ENCODE measurements at places on chromosomes 1 and 21.

- DNase-seq: no peak
Observed at GRCh38 chr1:88980870-88981269, 11.6 kb downstream of the KYAT3 start.

DNA sequence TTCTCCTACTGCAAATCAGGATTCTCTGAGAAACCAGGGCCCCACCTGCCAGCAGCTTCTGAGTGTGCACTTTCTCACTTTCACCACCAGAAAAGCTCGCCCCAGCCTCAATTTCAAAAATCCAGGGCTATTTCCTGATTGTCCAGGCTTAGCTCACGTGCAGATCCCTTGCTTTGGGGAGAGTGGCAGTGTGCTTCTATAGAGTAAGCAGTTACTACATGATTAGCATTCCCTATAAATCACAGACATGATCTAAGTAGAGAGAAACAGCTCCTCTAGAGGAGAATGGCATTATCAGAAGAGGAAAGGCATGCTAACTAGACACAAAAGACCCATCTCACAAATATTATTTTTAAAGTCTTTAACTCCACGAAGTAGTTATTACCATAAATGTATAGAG is 456.0 kb upstream of the PKN2 start:
- no peak for DNase-seq

GRCh38 chr1:28564310-28564709 is 11.4 kb downstream of the TRNAU1AP start:
- DNase-seq: no peak

DNA sequence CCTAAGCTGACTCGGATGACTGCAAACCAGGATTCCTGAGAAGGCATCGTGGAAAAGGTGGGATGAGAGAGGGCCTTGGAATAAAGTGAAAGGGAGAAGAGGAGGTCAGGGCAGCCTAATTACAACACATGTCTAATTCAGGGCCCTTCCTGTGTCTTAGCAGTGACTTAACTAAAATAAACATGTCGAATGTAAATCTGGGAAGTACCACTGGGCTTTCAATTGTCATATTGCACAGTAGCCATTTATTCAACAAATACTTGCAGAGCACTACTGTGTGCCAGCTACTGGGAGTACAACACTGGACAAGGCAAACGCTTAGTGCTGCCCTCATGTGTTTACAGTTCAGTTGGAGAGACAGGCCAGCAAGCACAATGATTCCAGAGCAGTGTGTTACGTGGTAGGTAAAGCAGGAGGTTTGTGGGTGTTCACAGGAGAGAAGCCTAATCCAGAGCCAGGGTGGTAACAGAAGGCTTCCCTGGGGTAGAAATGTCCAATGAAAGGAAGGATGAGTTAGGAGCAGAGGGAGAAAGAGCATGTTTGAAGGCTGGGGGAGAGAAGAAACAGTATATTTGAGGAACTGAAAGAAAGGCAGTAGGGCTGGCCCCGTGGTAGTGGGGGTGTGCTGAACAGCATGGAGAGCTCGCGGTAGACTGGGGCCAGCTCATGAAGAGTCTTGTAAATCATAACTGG is 38.0 kb upstream of the RASAL2 start:
- no peak for DNase-seq

DNA sequence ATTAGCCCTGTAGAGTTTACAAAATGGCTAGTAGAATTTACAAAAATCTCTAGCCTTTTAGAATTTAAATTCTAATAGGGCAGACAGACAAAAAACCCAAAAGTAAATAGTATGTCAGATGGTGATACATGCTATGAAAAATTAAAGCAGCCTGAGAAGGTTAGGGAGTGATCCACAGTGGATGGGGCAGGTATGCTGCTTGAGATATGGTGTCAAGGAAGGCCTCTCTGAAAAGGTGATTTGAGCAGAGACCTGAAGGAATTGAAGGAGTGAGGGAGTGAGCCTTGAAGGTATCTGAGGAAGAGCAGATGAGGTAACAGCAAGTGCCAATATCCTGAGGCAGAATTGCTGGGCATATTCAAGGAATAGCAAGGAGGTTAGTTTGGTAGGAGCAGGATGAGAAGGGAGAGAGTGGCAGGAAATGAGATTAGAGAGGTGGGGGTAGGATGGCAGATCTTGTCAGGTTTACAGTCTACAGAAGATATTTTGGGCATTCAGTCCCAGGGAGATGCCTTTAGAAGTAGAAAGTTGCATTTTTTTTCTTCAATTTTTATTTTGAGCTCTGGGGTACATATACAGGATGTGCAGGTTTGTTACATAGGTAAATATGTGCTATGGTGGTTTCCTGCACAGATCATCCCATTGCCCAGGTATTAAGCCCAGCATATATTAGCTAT is 40.8 kb upstream of the DPH5 start:
- no peak for DNase-seq

DNA sequence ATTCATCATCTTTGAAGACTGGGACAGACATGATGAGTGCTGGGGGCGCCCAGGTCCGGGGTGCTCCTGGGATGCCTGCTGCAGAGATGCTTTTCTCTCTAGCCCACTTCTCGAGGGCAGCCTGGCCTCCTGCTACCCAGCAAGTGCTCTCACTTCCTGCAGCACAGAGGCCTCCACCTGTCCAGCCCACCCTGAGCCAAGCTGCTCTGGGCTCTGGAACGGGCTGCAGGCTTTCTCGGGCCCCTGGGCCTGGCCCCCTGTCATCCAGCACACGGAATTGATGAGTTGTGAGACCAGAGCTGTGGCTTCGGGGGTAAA is 469.5 kb upstream of the VAMP3 start:
- DNase-seq: no peak

- no peak for DNase-seq
Observed at GRCh38 chr1:71240656-71241055, 159.8 kb upstream of the ZRANB2 start.

DNA sequence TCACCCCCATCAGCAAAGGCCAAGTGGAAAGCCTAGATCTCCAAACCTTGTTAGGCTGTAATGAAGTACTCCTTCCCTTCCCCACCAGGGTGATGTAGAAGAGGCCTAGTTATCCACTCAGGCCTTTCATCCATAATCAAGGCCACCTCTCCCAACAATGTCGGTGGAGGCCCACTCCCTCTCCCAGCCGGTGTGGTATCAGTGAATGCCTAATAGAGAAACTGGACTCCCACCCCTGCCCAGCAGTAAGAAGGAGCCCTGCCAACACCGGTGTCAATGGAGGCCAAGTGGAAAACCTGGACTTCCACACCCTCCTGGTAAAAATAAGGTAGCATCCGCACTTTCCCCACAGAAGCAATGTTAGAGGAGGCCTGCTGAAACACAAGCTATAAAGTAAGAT is 23.9 kb downstream of the NDUFS5 start:
- no peak for DNase-seq

- no peak for DNase-seq
Observed at GRCh38 chr1:234958066-234958705, 170.5 kb downstream of the TOMM20 start.

DNA sequence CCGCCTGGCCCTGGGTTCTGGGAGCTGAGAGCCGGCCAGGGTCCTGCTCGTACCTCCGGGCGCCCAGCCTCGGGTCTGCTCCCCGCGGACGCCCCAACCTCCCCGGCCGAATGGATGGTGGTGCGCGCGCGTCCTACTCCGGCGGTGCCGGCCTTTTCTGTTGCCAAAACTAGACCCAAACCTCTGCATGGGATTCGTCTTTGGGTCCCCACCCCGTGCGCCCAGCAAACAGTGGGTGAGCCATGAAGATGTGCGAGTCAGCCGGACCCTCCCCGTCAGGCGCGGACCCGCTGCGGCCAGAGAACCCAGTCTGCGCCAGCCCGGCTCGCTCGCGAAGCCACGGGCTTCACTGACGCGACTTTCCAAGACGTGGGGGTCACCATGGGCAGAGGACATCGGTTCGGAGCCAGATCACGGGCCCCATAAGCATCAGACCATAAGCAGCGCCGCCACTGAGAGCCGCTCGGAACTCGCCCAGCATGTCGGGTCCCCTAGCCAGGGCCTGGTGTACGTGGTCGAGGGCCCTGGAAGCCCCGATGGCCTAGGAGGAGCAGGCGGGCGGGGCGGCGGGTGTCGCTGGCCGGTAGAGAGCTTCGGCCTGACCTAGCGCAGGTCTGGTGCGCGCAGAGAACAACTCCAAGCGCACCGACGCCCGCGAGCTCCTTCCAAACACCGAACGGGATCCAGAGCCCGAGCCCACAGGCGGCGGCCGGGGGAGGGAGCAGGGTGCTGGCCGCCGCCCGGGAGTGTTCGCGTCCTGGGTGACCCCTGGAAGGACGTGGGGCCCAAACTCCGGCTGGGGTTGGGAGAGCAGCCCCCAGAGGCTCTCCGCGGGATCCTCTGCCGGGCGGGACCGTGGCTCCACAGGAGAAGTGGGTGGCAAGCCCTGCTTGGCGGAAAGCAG is 1.0 kb upstream of the TP73 start:
- no peak for DNase-seq

DNA sequence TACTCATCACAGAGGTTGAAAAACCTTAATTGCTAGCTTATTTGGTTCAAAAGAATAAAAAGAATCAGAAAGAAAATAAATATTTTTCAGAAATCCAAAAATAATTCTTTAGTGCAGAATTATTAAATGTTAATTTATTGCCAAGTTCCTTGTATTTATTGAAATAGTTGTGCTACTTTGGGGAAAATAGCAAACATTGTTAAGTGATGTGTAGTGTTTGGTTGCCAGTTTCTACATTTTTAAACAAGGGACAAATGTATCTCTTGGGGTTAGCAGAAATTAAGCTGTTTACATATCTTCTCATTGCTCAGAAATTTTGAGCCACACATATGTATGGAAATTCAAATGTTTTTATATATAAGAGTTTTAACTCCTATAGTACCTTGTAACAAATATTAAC is 775.0 kb downstream of the USP25 start:
- DNase-seq: no peak

DNA sequence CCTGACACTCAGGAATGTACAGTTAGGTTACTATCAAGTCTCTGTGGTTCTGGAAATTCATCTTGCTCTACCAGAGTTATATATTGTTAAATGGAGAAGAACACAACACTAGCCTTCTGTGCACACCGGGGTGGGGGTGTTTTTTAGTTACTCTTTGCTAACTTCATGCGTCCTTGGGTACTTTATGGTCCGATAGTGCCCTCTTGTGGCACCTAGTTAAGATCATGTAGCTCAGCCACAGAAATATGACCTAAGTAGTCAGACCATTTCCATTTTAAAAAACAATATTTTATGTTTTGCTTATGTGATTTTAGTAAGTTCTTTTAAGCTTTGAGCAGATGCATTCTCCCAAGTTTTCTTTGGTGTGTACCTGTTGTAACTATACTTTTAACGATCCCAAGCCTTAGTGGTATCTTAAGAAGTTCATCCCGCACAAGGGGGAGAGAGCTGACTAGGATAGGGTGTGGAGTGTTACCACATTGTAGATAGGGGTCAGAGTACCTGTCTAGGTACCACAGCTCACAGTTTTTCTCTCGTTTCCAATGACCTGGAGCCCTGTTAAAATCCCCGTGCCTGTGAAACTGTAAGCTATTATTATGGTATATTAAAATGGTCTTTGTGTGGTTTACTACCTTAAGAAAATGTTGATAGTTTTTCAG is 20.6 kb upstream of the SH3D21 start:
- no peak for DNase-seq

DNA sequence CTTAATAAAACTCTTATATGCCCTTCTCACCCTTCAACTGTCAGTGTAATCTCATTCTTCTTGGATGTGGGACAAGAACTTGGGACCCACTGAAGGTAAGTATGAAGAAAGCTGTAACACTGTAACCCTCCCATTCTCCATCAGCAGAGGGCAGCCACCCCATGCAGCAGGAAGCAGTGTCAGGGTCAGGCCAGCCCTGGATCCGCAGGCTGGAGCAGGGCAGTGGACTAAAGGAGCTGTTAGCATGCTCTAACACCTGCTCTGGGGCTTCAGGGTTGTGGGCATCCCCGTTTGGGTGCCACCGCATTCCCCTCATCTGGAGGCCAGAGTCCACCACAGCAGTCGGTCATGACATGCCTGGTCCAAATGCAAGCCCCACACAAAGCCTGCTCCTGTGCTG is 156.5 kb downstream of the HIVEP3 start:
- no peak for DNase-seq

DNA sequence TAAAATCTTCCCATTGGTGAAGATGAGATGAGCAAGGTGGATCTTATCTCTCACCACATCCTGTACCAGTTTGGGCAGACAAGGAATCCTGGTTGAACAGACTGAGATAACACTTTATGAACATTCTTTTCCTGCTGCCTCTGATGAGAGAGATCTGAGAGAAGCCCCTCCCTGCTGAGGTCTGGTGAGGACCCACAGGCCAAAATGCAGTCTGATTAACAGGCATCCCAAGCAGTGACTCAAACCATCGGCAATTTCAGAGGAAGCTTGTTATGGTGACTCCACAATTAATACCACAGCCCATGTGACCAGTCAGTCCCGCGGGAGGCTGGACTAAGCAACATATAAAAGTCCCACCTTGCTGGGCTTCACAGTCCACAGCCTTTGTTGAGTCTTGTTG is at the start of gene PRR9:
PRR9 (plus strand) TSS at position 373 of the 400 bp plus-strand sequence. CDS start 561 bp downstream, outside the sequence.
- no peak for DNase-seq

GRCh38 chr1:27507960-27508665 is 18.1 kb upstream of the WASF2 start:
- no peak for DNase-seq

GRCh38 chr1:61215676-61216289 is 133.4 kb downstream of the NFIA start:
- no peak for DNase-seq

DNA sequence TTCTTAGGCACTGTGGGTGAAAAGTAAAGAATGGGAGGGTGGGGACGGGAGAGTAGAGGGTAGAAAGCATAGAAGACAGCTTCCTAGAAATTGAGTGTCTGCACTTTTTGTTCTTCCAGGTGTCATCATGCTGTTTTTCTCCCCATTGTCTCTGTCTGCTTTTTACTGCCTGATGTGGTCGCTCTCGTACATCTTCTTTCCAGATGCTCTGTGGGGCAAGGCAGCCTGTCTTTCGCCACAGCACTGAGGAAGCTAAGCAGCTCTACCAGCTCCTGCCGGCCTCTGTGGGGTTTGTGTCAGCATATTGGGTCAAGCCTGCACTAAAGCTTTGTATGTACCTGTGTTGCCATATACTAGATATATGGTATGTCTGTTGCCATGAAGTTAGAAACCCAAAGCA is 13.2 kb downstream of the TMEM269 start:
- DNase-seq: no peak

DNA sequence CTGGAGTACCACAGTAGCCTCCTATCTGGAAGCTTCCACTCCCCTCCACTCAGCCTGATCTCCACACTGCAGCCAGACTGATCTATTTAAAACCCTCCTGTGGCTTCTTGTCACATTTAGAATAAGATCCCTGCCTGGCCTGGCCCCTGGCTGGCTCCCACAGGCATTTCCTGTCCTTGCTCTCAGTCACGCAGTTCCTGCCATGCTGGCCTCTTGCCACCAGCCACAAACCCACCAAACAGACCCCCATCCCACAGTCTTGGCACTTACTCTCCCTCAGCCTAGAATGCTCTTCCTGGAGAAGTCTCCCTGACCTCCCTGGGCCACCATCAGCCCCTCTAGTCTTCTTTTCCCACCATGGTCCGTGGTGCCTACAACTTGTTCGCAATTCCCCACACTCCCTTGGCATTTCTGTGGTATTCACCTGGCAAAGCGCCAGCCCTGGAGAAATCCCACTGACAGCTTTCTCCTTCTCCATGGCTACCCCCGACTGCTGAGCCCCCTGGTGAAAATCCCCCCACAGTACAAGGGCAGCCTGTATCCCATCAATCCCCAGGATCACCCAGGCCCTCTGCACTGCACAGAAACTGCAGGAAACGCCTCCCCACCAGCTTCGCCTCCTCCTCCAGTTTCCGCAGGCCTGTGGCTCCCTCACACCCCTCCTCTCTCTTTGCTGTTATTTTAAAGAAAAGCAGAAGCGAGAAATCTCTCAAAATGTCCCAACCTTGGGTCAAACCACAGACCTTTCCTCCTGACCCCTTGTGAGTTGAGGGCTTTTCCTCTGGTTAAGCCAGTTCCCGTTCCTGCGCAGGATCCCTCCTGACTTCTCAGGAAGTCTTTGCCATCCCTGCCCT is 94.5 kb downstream of the SYT2 start:
- no peak for DNase-seq
